ENCODE measurements at places on chromosomes 4 and X. TPM values are rescaled to one million over a fixed set of nuclear protein-coding genes. Genes with fewer than 3 reads are reported as not detected.

Gene PNMA6F
- not detected for total RNA-seq

Gene TMLHE
- total RNA-seq = 10.2 TPM

Gene CD38
- total RNA-seq = 213 TPM

Gene KLB
- not detected for total RNA-seq

Gene PGAM4
- 0.83 TPM for total RNA-seq

Gene HCCS
- 23.1 TPM for total RNA-seq

Gene NCAPG
- 43.4 TPM for total RNA-seq

Gene CEP135
- total RNA-seq = 23.9 TPM

Gene CABS1
- total RNA-seq = not detected

Gene CDS1
- total RNA-seq = 0.05 TPM

Data from T-helper 1 cell treated with Interleukin-12 subunit alpha and Interleukin-12 subunit beta and Interleukin-4 antibody, amounts not matched to agents 30 ng/mL and 1 ng/mL, for 36 hours (primary cell).